ENCODE measurements at places on chromosomes 2 and 18.

GRCh38 chr2:64612575-64613195 is 41.0 kb downstream of the SERTAD2 start:
- no peak for DNase-seq

DNA sequence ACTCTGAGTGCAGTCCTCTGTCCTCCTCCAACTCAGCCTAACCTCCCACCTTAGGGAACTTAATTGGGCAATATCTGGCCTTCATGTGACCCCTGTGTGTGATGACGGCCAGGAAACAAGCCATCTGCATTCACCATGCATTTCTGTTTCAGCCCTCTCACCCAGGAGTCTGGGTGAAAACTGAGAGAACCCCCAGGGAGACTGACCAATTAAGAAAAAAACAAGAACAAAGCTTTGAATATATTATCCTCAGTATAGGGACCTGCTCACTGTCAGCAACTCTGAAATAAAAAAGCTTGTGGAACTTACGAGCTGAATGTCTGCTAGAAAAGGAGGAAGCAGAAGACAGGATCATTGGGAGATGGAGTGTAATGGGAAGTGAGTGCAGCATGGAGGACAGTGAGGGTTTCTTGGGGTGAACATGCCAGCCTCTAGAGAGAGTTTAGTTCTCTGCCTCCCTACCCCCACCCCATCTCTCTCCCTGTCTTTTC is 9.5 kb downstream of the MAPRE2 start:
- DNase-seq, result no peak

- no peak for DNase-seq
These were observed 96.0 kb upstream of the OTOS start for GRCh38 chr2:240236217-240237111.

GRCh38 chr2:31142110-31142509 is 3.9 kb upstream of the GALNT14 start:
- no peak for DNase-seq

DNA sequence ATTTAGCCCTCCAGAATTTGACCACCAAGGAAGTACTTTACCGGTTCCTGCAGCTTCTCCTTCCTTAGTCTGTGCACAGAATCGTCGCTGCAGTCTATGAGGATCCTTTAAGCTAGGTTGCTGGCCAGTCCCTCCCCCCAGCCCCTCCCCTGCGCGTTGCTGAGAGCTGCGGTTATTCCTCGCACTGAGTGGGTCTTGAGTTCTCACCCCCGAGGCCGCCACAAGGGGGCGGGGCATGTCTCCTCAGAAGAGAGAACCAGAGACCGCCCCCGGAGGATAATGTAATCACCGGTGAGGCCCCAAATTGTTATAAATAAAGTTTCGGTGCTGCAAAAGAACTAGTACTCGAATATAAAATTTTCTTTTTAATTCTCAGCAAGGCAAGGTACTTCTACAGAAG is 1184.9 kb upstream of the CDH2 start:
- no peak for DNase-seq

DNA sequence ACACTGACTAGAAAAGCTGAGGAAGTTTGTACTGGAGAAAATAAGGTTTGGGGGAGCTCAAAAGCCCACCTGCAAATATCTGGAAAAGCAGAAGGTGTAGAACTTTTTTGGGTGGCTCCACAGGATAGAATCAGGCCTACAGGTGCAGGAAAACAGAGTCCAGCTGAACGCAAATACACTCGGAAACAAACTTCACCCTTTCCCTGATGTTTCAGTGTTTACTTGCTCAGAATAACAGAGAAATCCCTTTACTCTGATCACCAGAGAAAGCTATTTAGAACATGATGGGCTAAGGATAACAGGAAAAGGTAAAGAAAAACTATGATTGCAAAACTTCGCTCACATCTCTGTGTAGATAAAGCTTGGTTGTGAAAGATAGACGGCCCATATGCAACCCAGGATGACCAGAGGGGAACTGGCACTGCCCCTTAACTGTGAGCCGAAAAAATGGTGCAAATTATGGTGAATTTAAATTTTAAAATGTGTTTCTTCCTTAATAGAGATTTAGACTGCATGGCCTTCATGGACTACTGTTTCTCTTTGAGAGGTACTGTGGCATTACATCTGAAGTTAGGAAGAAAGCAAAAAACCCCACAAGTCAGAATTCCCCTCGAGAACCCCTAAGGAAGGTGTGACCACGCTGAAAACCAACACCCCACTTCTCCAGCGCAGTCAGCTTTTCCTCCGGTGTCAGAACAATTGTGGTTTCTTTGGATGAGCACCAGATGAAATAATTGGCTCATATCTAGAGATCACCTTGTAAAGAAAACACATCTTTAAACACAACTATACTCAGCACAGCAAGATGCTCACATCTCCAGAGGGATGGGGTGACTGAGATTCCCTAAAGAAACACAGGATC is 84.5 kb upstream of the TMEM247 start:
- peak; percentile 6 for DNase-seq

DNA sequence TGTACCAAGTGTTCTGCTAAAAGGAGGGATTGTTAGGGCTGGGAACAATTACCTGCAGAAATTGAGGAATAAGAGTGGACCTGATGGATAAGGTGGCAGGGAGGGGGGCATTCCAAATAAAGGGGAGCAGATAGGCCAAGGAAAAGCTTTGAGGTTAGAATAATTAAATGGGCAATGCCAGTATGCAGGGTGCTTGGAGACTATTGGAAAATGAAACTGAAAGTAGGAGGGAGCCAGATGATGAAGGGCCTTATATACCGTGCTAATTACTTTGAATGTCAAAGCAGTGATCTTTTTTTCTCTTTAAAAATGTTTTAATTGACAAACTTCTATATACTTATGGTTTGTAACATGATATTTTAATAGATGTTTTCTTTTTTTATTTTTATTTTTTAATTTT is 42.9 kb downstream of the MMADHC start:
- DNase-seq, result no peak

DNA sequence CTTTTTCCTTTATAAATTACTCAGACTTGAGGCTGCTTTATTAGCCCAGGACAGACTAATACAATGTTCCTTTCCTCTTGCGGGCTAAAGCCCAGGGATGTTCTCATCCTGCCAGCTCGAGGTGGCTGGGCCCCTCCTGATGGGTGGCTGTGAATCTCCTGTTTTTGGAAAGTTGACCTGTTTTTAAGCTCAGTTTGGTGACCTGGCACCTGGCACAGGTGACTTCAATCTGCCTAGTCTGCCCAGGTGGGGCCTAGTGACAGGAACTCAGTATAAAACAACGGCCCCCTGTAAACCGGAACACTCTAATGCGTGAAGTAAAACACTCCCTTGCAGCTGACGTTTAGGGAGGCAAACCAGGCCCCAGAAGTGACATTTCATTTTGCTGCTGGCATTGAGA is 92.7 kb upstream of the SNTG2 start:
- DNase-seq, result no peak

DNA sequence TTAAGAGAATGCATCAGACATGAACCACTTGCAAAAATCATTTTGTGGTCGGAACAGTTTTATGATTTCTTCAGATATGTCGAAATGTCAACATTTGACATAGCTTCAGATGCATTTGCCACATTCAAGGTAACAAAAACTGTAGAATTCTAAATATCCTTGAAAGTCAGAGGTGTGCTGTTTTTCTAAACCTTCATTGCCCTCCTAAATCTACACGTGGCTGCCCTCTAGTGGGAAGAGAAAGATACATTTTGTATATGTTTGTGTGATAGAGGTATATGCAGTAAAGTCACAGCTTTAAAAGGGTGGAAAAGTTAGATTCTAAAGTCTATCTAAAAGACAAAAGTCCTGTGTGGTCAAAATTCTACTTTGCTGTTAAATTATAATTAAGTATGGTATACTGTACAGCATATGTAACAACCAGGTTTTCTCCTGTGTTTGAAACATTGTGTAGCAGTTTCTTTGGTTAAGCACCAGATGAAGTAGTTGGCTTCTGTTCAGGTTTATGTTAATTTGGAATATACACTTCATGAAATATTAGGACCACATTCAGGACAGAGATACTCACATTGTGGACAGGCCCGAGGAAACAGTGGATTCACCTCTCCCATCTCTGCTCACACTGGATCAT is 65.9 kb upstream of the ITM2C start:
- DNase-seq, result peak; percentile 38

DNA sequence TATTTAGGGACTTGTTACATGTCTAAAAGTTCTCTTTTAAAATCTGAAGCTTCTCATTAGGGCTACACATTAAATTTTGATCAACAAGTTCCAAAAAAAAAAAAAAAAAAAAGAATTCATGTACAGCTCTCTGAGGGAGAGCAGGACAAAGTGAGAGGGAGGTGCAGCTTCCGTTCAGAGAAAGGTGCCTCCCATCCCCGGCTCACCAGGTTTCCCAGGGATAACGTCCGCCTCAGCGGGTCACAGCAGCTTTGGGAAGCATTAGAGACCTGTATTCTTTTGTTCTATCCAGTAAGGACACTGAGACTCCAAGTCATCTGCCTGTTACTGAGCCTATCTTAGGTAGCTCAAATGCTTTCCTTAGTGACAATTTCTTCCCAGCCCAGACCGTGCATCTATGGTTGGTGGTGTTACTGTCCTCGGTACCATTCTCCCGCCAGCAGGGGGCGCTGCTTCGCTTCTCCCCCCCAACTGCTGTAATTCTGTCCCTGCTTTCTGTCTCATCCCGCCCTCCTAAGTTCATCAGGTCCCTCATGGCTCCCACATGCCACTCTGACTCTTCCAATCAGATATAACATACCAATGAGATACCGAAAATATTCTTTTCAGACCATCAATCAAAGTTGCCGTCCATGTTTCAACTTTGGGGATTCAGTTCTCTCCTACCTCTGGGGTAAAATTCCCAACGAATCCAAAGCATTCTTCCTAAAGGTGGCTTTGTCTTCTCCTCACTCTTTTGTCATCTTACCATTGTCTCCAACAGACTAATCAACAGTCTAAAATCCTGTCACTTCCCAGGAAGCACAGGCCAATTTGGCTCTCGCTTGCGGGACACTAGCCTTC is 466.5 kb downstream of the METTL4 start:
- DNase-seq, result peak; percentile 62

DNA sequence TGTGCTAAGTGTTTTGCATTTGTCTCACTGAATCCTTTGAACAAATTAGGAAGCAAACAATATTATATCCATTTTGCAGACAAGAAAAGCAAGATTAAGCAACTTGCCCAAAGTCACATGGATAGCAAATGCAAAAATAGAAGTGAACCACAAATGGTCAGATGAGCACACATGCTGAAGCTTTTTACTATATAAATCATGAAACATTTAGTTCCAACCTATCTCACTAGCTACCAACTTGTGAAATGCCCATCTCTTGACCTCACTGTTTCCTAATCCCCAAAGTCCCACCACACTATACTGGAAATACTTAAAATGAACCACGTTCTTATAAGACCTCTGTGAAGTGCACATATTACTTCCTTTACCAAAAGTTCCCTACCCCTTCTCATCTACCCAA is 380.5 kb downstream of the ERBB4 start:
- no peak for DNase-seq

GRCh38 chr2:150679456-150680120 is 192.1 kb upstream of the RND3 start:
- no peak for DNase-seq

DNA sequence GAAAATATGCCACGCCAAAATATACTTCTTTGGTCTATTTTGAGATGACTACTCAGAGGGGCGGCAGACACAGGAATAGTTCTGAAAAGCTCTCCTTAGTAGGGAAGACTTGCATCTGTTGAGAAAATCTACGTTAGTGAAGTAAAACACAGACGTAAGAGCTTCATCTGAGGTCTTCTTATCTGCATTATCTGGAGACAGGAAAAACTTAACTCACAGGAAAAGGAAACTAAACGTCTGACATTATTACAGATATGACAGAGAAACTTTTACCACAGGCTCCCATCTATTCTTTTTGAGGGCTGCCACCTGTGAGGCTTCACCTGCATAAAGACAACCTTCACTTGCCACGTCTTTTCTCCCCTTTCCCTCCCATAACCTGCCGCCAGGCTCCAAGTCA is 1295.7 kb downstream of the LRP1B start:
- no peak for DNase-seq

DNA sequence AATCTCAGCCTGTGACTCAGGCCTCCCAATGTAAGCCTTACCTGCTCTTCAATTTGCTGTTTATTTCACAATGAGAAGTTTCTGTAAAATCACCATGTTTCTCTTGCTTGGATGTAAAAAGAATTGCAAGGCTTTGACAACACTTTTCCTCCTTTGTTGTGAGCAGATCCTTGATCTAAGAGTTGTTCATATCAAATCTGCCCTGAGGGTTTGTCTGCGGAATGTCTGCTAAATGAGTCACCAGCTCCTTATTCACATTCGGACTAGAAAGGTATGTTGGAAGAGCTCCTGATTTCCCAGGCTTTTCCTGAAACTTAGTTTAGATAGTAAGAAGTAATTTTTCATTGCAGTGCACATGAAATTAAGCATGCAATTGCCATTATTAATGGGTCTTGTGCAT is 268.2 kb upstream of the TCF4 start:
- no peak for DNase-seq

GRCh38 chr2:54106631-54107454 is 8.6 kb upstream of the ACYP2 start:
- peak; percentile 27 for DNase-seq

DNA sequence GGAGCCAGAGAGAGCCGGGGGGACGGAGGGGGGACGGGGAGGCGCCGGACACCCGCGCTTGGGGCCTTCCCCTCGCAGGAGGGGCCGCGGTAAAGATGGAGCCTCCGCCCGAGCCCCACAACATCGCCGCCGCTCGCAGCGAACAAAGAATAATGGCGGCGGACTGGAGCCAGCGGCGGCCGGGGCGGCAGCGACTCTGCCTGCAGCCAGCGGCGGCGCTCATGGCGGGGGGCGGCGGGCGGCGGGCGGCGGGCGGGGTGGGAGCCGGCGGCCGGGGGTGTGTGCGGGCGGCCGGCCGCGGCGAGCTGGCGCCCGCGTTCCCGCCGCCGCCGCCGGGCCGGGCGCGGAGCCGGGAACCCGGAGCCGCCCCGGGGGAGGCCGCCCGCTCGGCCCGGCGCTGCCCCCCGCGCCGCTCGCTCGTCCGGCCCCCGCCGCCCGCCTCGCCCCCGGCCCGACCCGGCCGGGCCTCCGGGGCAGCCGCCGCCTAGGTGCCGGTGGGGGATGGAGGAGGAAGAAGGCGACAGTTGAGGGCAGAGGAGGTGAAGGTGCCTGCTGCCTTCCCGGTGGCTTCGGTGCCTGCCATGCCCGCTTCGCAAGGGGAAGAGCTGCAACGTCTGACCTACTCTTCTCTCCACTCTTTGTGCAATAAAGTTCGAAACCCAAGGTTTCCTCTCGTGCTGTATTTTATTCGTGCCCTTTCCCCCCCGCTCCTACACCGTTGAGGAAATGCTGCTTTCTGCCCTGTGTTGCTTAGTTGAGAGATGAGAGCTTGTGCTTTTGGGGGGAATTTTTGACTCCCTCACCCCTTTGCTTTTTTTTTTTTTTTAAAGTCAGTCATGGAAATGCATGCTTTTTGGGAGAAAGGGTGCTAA is 634 bp downstream of the CREB1 start:
- peak; percentile 42 for DNase-seq

DNA sequence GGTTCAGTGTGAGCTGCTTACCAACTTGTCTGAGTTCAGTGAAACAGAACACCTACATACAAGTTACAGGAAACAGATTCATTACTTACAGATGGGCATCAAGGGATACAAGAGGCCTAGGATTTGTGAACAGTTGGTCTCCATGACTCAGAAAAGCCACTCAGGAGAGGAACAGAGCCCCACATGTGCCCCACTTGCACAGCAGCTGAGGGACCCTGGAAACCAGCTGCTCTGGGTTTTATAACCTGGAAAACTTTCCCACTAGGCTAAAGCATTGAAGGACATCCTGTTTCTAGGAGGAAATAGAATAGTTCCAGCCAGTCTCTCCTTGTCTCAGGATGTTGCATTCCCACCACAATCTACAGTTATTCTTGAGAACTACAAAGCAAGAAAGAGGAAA is 530.0 kb downstream of the ZNF804A start:
- no peak for DNase-seq

All from activated naive CD8-positive, alpha-beta T cell treated with anti-CD3 and anti-CD28 coated beads, Interleukin-2, amount 50 U/mL, for 24 hours (primary cell).